ENCODE measurements at places on chromosomes 11 and 22.

DNA sequence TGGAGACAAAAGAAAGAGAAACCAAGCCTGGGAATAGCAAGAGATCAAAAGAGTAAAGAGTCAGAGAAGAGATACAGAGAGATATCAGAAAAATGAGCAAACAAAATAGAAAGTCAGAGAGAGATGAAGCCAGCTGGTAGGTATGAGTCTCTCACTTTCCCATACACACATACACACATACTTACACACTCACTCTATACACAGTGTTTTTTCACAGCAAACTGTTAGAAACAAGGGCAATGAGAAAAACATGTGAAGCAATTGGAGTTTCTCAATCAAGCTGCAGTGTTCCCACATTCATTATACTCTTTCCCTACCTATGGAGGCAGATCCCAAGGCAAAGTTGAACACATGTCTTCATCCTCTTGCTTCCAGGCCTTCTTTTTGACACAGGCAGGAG is 2.6 kb upstream of the NLRP10 start:
- no peak for DNase-seq

GRCh38 chr11:86212019-86212611 is 32.4 kb upstream of the EED start:
- DNase-seq, result no peak

DNA sequence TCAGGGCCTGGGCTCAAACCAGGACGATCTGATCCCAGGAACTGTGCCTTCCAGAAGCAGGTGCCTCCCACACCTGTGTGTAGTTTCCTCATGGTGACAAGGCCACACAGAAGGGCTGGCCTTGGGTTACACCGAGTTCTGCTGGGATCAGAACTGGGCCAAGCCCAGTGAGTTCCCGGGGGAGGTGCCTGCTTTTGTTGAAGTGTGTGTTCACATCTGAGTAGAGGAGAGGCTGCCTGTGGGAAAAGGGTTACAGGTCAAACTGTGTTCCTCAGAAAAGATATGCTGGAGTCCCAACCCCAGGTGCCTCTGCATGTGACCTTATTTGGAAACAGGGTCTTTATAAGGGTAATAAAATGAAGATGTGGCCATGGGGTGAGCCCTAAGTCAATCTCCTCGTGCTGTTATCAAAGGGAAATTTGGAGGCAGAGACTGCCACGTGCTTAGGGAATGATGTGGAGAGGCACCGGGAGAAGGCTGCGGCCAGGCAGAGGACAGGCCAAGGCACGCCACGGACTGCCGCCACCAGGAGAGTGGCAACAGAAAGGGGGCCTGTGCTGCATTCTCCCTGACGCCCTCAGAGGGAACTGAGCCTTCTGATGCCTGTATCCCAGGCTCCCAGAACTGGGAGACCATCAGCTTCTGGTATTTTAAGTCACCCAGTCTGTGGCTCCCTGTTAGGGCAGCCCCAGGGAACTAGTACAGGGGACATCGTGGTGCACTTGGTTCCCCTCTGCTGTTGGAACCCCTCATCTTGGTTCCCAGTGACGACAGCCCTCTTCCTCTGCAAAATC is 158.8 kb downstream of the CACNA1I start:
- no peak for DNase-seq

DNA sequence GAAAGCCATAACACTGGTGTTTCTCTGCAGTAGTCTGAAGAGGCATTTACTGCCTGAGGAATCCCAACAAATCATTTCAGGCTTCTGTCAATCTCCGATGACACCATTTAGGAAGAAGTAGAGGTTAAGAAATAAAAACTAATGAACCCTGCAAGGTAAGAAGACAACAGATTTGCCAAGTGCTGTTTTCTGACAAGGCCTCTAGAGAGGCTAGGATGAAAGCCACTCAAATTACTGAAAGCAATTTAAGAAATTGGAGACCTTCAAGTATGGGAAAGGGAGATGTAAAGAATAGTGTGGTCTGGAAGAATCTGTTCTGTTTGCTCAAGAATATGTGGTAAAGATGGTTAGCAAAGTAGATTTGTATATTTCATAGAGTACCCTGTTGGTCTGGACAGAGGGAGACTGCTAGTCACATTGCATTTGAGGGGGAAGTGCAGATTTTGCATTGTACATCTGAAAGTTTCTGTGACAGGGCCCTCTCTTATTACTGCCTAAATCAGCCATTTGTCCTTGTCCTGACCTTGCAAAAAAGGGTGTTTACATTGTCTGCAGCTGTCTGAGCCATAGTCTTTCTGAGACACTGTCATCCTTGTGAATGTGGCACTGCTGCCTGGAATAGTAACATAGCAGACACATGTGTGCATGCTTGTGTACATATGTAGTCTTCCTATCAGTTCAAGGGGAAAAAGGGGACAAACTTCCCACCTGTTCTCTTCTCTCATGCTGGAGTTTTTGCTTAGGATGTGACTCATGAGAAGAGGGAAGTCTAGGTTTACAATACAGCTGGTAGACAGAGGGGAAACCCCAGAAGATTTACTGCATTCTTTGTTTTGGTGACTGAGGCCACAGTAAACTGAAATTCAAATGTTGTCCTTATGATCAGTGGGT is 640.2 kb upstream of the KIRREL3 start:
- no peak for DNase-seq
